ENCODE measurements at places on chromosomes 16 and 17.

- DNase-seq = no peak
Measured at GRCh38 chr16:30715750-30716445, 16.9 kb downstream of the SRCAP start.

DNA sequence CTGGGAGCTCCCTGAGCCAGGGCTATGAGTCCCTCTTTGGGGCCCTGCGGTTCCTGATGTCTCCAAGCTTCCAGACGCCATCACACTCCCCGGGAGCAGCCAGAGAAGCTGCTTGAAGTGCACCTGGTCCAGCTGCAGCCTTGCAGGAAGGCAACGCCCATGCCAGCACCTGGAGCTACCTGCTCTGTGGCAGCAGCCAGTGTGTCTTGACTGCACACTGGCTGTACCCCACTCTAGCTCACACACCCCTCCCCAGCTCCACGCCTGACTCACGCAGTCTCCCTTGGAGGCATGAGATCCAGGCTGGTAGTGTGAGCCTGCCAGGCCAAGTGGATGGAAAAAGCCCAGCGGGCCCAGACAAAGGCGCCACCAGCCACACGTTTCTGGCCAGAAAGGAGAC lies 63.3 kb downstream of the USP32 start:
- DNase-seq = no peak

- peak; percentile 86 for DNase-seq
Measured at GRCh38 chr17:7241783-7242716, at the start of gene GABARAP. TSS of gene GABARAP (minus strand) at chr17:7242449. CDS start at chr17:7242330, 119 bp downstream.

DNA sequence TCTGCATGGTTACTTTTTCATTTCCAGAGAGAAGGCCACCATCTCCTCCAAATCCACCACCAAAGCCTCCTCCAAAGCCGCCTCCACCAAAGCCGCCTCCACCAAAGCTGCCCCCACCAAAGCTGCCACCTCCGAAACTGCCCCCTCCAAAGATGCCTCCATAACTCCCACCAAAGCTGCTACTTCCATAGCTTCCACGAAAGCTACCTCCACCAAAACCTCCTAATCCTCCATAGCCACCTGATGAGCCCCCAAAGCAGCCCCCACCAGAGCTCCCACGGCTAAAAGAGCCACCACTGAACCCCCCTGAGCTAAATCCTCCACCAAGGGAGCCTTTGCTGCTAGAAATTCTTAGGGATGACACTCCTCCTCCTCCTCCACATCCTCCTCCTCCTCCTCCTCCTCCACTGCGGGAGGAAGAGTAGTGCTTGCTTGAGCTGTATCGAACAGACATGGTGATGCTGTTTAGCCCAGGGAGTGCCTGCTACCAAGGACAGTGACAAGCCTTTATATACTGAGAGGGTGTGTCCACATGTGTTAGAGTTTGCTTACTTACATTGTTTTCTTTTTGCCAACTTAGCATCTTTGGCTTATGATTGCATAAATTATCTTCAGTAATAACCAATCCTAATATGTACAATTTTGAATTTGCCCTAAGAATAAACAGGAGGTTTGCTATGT lies at the start of gene KRT10:
KRT10 (minus strand) TSS at position 483 of the 681 bp plus-strand sequence; CDS start at position 454, 29 bp downstream.
- DNase-seq = no peak

GRCh38 chr17:2466931-2467330 lies 44.8 kb downstream of the METTL16 start:
- no peak for DNase-seq

- no peak for DNase-seq
Measured at GRCh38 chr17:76707985-76708807, 2.6 kb downstream of the MXRA7 start.

GRCh38 chr16:70582280-70582978 lies 58.8 kb downstream of the SF3B3 start:
- no peak for DNase-seq

GRCh38 chr16:4298761-4299522 lies 16.9 kb upstream of the GLIS2 start:
- no peak for DNase-seq

- DNase-seq = no peak
Measured at GRCh38 chr16:2366660-2367309, 26.3 kb upstream of the ABCA3 start.

DNA sequence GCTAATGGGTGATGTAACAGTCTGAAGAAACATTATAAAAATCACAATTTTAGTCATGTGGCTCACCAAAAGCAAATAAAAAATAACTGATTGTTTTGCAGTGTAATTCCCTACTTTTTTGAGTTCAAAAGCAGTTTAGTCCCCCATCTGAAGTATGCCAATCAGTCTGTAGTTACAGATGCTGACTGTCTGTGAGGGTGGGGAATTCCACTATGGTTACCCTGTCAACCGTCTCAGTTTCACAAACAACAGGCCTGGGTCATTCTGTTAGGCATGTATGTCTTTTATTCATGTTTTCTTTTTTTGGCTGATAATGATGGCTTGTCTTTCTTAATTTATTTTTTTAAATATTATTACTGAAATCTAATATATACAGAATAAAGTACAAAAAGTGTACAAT lies 69.3 kb downstream of the STXBP4 start:
- no peak for DNase-seq

DNA sequence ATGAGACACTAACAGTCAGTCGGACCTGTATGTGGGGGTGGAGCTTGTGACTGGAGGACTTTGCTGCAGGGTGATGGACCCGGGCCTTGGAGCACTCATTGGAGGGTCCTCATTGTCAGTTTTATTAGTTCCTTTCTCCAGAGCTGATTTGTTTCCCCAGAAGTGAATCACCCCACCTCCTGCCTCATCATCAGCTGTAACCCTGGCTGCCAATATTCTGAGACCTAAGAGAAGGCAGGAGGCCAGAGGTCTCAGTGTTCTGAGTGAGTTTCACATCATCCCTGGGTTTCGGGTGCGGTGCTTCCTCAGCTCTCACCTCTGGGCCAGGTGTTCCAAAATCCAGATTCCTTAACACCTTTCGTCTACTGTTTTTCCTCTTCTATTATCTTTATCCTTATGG lies 49.9 kb upstream of the KIFC3 start:
- no peak for DNase-seq

DNA sequence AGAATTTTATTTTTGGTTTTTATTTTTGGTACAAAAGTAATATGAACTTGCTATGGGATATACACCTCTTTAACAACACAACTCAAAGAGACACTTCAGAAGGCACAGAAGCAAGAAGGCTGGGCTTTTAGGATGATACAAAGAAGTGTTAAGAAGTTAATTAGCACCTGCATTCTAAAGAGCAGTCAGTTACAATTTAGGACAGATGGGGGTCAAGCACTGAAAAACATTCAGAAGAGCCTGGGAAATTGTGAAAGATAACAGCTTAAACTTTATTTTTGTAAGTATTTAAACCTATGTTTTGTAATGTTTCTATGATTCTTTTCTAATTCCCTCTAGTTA lies 163.5 kb downstream of the CDH8 start:
- DNase-seq = no peak

DNA sequence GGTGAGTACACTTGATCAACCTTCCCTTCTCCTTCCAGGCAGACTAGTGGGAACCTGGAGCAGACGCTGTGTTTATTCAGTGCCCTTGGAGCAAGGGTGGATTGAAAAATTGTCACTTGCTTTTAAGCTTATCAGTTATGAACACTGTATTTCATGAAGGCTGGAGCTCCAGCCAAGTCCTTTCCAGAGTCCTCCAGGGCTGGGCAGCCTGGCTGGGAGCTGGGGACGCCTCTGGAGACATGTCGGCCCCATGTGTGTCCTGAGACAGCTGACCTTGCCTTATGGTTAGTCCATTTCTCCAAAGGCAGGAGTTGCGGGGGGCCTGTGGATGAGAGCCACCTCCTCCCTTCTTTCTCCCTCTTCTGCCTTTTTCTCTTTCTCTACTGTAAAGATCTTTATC lies 67.0 kb downstream of the RAP1GAP2 start:
- no peak for DNase-seq

- no peak for DNase-seq
Measured at GRCh38 chr16:12646490-12647274, 157.0 kb downstream of the CPPED1 start.

DNA sequence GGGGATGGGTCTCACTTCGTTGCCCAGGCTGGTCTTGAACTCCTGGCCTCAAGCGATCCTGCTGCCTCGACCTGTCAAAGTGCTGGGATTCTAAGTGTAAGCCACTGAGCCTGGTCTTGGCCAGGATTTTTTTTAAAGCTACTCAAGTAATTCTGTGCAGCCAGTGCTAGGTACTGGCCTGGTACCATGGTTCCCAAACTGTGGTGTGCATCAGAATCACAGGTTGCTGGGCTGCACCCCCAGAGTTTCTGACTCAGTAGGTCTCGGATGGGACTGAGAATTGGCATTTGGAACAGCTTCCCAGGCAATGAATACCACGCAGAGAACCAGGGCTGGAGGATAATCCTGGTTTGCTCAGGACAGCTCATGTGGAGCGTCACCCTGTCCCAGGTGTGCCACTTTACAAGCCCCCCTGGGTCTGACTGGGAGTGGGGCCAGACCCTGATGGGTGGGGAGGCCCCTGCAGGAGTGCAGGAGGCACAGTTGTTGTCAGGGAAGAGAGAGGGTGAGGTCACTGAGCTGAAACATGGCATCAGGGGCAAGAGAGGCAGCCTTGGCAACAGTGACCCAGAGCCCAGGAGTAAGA lies 10.7 kb upstream of the MRPS23 start:
- no peak for DNase-seq

DNA sequence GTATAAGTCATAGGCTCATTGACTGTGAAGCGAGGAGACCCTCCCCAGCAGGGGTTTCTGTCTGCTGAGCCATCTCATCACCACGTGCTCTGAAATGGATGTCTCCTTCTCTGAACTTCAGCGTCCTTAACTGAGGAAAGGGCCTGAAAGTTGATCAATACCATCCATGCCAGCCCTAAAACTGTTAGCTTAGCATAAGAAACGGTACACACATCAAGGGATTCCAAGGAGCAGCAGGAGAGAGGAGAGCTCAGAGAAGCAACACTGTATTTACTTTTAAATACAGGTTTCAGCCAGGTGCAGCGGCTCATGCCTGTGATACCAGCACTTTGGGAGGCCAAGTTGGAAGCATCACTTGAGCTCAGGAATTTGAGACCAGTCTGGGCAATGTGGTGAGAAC lies 248.9 kb upstream of the TNRC6C start:
- DNase-seq = no peak

DNA sequence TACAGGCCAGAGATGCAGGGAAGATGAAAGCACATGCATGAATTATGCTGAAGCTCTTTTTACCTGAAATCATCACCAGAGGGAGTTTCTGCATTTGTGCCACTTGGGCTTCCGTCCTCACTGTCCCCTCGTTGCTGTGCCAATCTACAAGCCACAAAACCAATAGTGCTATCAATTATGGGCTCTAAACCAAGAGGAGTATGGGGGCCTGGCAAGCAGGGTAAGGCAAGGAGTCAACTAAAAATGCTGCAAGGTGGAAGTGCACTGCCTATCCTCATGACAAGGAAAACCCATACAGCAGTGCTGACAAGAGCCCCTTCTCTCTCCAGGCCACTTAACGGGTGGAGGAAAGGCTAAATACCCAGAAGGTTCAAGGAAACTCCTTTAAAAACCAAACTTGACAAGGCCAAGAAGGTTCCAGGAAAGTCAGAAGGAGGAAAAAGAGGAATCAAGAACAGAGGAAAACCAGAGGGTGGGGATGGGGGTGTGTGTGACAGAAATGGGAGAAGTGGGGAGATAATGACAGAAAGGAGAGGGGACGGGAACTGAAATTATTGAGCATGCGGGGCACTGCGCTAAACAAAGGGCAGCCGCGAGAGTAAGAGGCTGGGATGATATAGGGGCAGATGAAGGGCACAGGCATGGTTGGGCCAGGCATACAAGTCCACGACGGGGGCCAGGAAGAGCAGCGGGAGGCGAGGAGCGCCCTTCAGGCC lies 674 bp downstream of the C17orf75 start:
- DNase-seq = peak; percentile 53

GRCh38 chr17:8672326-8672725 lies 41.8 kb upstream of the MYH10 start:
- DNase-seq = no peak

DNA sequence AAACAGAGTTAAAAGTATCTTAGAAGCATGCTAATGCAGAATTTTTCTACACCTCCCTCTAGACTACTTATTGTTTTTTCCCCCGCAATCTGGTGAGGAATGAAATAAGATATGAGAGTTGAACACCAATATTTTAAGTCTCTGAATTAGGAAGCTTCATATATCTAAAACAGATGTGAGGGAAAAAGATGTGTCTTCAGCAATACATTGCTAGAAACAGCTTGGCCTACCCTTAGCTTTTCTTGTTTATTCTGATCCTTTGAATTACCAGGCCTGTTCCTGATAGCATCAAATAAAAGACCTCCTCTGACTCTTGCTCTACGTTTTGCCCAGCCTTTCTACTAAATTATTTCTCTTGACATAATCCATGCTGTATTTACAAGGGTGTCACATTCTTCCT lies 221.8 kb downstream of the CDH11 start:
- DNase-seq = no peak

- no peak for DNase-seq
Measured at GRCh38 chr17:27379888-27380533, 76.2 kb upstream of the KSR1 start.

- no peak for DNase-seq
Measured at GRCh38 chr16:87210894-87211293, 106.3 kb downstream of the C16orf95 start.

GRCh38 chr16:85335584-85336491 lies 223.6 kb upstream of the CIBAR2 start:
- DNase-seq = no peak

GRCh38 chr17:6571452-6571781 lies 15.1 kb upstream of the PITPNM3 start:
- no peak for DNase-seq

DNA sequence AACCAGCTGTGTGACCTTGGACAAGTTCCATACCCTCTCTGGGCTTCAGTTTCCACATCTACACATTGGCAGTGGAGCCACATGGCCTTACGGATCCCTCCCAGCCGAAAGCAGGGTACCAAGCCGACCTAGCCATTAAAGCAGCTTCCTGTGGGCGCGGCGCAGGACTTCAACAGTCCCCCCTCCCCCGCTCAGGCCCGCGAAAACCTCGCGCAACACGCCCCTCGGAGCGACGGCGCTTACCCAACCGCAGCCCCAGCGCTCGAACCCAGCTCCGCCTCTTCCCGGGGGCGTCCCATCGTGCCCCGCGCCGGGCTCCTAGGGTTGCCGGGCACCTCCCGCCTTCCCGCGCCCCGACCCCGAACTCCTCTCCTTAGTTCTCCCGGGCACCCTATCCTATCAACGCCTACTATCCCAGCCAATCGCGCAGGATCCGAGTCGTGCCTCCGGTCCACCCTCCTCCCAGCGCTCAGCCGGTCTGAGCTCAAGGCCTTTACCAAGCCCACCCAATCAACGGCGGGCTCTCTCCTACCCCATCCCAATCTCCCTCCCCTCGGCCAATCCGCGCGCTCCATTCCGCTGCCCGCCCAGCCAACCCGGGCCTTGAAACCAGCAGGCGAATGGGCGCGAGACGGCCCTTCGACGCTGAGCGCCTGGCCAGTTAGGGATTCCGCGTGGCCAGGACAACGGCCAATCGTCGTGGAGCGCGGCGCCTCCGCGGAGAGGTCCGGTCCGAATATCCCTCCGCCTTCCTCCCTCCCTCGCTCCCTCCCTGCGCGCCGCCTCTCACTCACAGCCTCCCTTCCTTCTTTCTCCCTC lies at the start of gene KPNB1:
KPNB1 (plus strand) TSS at position 767 of the 819 bp plus-strand sequence. CDS start 326 bp downstream, outside the sequence.
- DNase-seq = peak; percentile 97
